ENCODE measurements at places on chromosomes 3 and 15.

DNA sequence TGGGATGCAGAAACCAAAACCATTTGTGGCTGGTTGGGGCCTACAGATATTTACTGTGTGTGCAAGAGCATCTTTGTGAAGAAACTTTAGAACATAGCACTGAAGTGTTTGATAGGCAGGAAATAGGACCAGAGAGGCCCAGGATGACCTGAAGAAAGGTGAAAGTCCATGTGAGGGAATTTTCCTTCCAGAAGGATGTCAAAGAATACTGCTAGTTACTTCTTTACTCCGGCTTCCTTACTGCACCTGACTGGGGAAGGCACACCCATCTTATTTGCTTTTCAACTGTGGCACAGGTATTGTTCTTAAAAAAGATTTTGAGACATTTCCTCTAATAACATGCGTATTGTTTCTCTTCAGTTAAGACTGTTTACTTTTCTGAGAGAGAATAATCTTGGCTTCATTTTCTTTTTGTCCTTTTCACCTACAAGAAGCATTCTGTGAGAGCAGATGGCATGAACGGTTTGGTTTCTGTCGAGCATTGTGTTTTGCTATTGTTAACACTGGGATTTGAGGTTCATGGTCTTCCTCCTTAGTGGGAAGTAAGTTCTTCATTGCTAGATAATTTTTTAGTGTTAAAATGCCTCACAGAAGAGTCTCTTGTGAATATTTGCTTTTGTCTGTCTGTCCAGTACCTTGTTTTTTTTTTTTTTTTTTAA is 71.5 kb downstream of the SLCO3A1 start:
- no peak for DNase-seq

DNA sequence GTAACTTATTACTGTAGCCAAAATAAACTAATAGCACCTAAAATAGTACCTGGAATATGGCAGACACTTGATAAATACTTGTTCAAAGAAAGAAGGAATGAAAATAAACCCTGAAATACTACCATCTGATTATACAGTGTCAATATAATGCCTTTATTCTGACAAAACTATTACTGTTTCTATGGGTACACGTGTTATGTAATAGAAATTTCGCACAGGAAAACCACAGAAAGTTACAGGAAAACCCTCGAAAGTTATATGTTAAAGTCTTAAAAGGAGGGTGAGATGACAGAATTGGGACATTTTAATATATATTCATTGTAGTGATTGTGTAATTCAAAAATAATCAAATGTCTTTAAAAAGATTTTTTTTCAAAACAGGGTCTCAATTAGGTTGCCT is 28.8 kb downstream of the ETFA start:
- DNase-seq, result no peak

- DNase-seq, result no peak
These were observed 24.9 kb downstream of the PRR23E start for GRCh38 chr3:127217596-127218453.

GRCh38 chr15:69743091-69743490 is 290.5 kb downstream of the RPLP1 start:
- no peak for DNase-seq

- DNase-seq, result peak; percentile 30
These were observed at the start of gene NR2F2 for GRCh38 chr15:96330450-96331143. NR2F2 (plus strand) TSS chr15:96330700; CDS start chr15:96332106, 1,406 bp downstream.

DNA sequence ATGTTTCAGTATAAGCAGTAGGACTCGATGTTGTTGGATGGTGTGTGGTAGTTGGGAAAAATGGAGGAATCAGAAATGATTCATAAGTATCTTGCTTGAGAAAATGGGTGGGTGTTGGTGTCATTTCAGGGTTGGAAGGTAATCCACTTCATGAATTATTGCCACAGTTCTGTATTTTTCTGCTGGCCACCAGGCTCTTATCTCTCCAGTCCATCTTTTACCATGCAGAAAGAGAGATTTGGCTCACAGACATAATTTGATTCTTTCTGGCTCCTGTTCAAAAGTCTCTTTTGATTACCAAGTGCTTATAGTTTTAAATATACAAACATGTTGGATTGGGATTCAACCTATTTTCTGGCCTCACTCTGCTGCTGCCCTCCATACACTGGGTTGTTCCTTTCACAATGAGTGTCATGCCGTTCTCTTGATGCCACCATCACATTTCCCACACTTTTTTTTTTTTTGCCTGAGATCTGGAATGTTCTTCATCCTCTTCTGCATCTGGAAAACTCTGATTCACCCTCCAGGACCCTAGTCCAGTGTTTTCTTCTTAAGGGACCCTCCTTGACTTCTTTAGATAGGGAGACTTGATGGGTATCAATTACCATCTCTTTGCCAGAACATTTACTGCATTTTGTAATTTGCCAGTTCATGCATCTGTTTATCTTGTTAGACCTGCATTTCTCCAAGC is 69.4 kb upstream of the GAP43 start:
- DNase-seq, result no peak

- DNase-seq, result no peak
These were observed 41.2 kb upstream of the PIAS1 start for GRCh38 chr15:68012911-68013310.

DNA sequence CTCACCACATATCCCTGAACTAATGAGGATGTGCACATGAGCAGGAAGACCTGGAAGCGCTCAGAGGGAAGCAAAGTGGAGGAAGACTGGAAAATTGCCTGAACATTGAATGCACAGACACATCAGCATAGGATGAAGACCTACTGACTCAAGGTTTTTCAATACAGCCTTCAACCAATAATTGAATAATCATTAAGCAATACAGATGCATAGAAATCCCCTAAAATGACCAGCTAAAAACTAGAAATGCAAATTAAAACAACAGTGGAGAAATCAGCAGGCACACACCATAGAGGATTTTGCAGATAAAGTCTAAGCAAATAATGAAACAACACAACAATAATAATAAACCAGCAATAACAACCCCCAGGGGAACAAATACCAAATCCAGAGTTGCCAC is 80.4 kb downstream of the CEP152 start:
- no peak for DNase-seq

DNA sequence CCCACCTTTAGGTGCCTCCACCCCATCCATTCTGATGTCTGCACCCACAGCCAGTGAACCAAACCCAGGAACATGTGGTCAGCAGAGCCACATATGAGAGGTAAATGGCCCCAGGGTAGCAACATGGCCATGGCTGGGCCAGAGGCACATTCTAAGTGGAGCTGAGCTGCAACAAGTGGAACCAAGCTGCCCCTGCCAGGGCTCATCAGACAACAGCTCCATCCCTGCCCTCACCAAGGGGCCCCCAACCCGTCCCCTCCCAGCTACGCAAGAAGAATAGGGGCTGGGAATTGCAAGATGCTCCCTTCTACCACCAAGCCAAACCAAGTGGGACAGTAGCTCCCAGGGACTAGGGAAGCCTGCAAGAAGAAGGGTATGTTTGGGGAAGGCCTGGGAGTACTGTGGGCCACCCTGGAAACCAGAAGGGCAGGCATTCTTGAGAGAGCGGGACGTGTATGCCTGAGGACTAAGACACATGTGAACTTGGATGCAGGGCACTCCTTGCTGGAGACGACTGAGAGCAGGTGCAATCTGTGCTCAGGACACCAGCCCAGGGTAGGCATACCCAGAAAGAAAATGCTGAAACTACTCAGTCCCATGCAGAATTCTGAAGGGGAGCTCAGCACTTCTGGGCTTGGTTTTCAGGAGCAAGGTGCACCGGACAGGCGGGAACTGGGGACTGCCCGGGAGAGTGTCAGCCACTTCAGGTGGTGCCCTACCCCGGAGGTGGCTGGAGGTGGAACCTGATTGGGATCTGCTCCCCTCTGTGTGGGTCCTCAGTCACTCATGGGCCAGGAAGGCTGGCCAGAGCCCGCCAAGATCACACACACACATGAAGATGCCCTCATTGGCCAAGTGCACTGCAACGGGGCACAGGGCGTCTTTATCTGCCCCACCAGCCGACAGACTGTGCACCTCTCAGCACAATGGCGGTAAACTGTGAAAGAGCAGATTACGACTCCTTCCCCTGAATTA is 9.5 kb downstream of the MYL3 start:
- no peak for DNase-seq

DNA sequence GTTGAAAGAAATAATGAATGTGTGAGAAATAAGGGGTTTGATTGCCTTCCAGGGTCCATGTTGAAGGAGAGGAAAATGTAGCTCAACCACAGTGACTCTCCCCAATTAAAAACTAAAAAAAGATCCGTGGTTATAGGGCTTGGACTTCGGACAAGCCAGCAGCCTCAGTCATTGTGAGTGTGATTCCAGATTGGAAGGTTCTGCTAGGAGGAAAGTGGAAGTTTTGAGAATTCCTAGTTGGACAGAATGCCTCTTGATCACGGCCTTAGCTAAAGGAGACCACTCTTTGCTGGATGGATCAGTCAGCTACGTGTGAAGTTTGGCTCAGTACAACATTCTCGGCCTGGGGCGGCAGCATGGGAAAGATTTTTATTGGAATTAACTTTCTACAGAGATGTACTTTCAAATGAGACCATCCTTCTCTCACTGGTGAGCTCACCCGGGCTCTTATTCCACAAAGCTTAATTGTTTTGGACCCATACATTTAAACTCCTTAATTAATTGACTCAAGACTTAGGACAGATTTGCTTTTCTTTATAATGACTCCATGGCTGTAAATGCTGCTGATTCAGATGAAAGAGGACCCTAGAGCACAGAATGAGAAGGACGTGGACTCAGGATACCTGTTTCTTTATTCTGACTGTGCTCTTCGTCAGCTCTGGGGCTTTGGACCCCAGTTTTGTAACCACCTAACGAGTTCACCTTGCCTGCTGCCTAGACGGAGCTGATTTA is 27.5 kb downstream of the FLNB start:
- DNase-seq, result no peak

- no peak for DNase-seq
These were observed 1.4 kb upstream of the ISLR2 start for GRCh38 chr15:74128785-74129585.

DNA sequence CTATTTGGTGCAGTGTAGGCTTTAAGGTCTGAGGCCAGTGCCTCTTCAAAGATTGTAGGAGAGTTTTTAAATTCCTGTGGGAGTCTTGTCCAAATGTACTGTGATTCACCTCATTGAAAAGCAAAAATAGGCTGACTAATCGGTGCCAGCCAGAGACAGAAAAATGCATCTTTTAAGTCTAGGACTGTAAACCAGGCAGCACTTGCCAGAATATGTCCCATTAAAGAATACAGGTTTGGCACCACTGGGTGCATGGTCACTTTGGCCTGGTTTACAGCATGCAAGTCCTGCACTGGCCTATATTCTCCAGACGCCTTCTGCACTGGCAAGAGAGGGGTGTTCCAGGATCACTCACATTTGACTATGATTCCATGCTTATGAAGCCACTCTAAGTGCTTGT is 20.3 kb upstream of the NOX5 start:
- no peak for DNase-seq

DNA sequence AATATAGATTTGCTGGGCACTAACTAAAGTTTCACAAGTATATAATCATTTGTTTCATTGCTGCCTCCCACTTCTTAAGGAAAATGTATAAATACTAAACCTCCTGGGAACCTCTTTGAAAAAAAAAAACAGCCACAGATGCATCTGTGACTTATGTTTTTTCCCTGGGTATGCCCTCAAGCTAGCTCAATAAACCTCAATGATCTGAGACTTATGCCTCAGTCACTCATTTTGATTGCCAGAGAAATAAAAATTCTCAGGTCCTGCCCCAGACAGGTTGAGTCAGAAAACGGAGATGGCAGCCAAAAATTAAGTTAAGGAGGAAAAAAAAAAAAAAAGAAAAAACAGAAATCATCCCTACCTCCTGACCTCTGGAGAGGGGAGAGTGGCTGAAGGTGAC is 22.1 kb downstream of the ILDR1 start:
- no peak for DNase-seq

DNA sequence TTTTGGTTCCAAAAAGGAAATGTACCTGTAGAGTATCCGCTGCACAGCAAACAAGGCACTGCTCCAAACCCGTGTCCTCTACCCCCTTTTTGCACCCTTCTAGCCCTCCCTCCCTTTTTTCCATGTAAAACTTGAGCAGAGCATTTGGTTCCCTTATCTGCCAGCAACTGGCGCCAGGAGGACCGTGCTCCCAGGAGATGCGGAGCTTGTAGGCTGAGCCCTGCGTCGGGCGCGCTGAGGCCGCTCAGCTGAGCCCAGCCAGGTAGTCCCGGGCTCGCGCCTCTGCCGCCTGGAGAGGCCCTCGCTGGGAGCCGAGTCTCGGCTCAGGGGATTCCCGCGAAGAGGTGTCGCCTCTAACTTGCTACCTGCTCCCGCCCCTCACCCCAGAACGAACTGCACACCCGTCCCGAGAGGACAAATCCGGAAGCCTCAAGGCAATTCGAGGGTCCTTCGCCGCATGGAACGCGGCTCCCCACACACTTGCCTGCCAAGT is 575 bp downstream of the TRPM7 start:
- DNase-seq, result peak; percentile 55

DNA sequence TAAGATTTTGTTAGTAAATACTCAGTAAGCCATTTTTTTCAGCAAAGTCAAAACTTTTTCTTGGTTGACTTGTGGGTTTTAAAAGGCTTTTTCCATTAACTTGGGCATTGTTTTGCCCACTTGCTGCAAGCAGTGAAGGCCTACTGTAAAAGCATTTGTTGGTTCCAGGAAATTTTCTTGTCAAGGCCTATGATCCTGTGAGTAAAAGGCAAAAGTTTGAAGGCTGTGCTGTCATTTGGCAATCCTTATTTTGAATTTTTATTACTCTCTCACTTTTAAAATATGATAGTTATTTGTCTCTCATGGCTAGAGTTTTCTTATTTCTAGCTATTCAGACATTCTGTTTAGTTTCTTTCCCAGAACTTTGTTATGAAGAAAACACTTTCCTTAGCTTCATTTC is 13.0 kb downstream of the P2RY12 start:
- DNase-seq, result no peak

- no peak for DNase-seq
These were observed 73.8 kb downstream of the IQSEC1 start for GRCh38 chr3:12999147-13000140.

DNA sequence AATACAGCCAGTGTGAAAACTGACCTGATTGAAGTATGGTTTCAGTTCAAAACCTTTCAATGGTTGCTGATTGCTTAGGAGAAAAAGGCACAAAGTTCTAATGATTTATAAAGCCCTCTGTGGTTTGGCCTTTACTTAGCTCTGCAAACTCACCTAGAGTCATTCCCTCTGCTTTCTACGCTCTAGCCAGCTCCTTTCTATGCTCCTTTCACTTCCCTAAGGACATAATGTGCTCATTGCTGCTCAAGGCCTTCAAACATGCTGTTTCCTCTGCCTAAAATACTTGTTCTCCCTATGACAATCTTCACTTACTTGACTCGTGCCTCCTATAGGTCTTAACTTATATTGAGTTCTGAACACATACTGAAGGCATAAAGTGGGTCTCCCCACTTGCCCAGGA is 19.0 kb downstream of the RPL39L start:
- DNase-seq, result no peak

Data from stimulated activated CD4-positive, alpha-beta T cell treated with anti-CD3 and anti-CD28 coated beads, TNF-alpha, amount 100 ng/mL, for 48 hours (primary cell).